ENCODE measurements at places on chromosomes 6 and 20.

DNA sequence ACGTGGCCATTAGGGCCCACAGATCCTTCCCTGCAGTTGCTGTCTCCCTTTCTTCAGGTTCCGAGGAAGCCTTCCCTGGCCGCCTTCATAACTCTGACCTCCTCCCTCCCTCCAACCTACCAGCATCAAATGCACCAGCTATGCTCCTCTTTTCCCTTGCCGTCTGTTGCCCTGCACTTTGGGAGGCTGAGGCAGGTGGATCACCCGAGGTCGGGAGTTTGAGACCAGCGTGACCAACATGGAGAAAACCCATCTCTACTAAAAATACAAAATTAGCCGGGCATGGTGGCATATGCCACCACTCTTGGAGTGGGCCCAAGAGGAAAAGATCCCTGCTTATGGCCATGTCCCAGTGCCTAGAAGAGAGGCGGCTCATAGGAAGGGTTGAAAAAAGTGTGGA is 31.8 kb downstream of the RNASET2 start:
- peak; percentile 9 for DNase-seq

DNA sequence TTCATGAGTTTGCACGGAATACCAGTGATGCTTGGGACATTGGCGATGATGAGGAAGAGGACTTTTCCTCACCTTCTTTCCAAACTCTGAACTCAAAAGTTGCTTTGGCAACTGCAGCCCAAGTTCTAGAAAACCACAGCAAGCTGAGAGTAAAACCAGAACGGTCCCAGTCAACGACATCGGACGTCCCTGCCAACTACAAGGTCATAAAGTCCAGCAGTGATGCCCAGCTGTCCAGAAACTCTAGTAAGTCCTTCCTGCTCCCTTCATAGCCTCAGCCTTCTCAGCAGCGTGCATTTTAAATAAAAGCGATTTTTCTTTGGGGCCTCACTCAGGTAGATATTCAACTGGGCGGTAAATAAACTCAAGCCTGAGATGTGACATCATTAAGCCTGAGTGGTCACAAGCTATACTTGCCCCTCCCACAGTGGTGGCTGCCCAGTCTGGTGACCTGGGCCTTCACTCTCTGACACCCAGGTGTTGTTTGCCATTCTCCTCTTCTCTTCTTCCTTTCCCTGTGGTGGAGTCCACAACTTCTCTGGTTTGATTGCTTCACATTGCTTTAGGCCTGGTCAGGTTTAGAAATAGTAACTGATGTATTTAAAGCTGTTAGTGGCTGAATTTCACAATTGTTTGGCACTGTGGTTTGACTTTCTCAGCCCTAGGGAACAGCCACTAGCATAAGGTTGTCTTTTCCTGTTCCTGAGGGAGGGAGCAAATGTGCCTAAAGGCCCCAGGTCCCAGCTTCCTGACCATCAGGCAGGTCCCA is 21.6 kb upstream of the TMEM217 start:
- DNase-seq = no peak

- DNase-seq = no peak
Observed at GRCh38 chr6:118240878-118241528, 307.1 kb upstream of the PLN start.

GRCh38 chr6:38610050-38610625 is 29.6 kb downstream of the BTBD9 start:
- no peak for DNase-seq

GRCh38 chr20:19497064-19497463 is 261.0 kb upstream of the RIN2 start:
- no peak for DNase-seq

GRCh38 chr20:2455771-2456497 is 14.7 kb downstream of the SNRPB start:
- DNase-seq = no peak

GRCh38 chr6:161838306-161839035 is 564.6 kb upstream of the AGPAT4 start:
- DNase-seq = no peak

DNA sequence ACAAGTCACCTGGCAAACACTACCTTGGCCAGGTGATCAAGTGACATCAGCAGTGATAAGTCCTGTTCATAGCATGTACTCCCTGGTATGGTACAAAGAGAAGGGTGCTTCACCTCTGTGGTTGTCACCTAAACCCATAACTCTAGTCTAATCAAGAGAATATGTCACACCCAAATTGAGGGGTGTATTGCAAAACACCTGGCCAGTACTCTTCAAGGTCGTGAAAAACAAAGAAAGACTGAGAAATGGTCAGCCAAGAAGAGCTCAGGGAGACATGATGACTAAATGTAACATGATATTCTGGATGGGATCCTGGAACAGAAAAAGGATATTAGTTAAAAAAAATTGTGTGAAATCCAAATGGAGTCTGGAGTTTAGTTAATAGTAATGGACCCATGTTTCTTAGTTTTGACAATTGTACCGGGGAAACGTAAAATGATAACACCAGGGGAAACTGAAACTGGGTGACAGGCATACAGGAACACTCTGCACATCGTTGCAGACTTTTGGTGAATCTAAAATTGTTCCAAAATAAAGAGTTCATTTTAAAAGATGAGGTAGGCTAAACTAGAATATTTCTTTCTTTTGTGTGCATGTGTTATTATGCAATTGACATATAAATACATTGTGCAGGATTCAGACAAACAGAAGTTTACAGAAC is 262.0 kb downstream of the CDC5L start:
- DNase-seq = no peak

DNA sequence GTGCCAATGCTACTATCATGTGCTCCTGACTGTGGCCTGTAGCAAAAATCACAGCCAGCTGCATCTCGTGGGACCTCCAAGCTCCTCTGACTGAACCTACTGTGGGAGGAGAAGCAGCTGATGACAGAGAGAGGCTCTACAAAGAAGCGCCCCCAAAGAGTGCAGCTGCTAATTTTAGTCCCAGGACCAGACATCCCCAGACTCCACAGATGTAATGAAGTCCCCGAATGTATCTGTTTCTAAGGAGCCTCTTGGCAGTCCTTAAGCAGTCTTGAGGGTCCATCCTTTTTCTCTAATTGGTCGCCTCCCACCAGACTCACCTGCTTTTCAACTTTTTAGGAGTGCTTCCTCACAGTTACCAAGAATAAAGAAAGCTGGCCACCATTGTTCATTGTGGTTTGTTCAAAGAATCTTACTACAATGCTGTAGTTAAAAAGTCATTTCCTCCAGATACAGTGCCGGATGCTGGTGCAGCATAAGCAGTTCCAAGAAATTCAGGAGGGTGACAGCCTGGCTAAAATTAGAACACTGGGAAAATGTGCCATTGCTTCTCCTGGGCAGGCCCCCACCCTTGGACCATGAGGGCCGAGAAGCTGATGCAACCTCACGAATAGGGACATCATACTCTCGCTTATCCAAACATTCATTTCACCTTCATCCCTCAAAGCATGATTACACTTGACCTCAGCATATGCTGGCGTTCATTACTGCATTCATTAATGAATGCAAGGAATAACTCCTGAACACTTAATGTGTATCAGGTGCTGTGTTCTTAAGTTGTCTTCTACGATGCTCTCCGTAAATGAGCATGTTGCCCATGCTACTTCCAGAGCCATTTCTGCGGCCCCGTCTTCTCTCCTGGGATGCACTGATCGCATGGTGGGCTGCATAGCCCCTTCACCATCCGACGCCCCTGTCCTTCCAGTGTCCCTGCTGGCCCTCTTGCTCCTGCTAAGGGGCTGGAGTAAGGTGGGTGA is 66.4 kb downstream of the LY86 start:
- peak; percentile 56 for DNase-seq

GRCh38 chr20:57323034-57323433 is 6.6 kb upstream of the SPO11 start:
- DNase-seq = no peak

DNA sequence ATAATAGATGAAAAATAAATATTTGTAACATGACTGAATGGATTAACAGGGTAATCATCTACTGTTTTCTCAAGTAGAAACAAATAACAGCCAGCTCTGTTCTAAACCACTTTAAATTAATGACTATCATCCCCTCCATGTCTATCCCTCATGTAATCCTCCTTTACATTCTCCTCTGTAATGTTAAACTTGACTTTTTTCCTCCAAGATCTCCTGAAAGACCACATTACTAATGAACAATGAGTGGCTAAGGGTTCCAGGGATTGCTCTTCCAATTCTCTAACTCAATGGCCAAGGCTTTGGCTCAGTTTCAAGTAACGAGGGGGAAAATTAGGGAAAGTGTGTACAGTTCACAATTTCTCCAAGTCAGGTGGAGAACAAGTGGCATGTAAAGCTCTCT is 37.6 kb upstream of the FBXL4 start:
- DNase-seq = no peak

DNA sequence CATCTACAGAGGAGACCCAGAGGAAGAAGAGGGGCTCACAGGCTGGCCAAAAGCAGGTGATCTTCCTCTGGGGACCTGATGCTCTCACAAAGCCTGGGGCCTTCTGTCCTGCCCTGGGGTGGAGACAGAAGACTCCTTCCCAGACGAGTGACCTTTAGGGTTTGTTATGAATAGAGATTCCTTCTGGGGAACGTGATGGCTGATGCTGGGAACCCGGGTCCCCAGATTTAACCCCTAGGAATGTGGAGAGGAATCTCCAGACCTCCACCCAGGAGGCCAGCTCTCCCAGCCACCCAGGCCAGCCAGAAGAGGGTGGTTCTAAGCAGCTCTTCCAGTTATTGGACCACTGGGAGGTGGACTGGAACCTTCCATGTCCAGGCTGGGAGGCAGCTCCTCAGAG is 16.8 kb upstream of the CCN5 start:
- DNase-seq = no peak
